Panc1 (cell line): ENCODE measurements at places on chromosomes 13 and 19. TPM values are rescaled to one million over a fixed set of nuclear protein-coding genes. Genes with fewer than 3 reads are reported as not detected.

- DNase-seq: no peak
These were observed 31.5 kb downstream of the RBM26 start for GRCh38 chr13:79374578-79374977.

DNA sequence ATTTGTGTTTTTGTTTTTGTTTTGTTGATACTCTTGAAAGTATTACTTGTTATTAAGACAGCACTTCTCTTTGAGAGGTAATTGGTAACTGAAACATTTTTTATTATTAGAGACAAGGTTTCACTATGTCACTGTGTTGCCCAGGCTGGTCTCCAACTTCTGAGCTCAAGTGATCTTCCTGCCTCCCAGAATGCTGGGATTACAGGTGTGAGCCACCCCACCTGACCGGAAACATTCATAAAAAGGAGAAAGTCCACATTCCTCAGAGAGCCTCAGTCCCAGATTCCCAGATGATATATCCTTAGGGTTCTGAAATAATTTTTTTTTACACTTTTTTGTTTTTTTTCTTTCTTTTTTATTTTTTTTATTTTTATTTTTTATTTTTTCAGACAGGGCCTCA lies 2.7 kb downstream of the CARM1 start:
- no peak for DNase-seq

DNA sequence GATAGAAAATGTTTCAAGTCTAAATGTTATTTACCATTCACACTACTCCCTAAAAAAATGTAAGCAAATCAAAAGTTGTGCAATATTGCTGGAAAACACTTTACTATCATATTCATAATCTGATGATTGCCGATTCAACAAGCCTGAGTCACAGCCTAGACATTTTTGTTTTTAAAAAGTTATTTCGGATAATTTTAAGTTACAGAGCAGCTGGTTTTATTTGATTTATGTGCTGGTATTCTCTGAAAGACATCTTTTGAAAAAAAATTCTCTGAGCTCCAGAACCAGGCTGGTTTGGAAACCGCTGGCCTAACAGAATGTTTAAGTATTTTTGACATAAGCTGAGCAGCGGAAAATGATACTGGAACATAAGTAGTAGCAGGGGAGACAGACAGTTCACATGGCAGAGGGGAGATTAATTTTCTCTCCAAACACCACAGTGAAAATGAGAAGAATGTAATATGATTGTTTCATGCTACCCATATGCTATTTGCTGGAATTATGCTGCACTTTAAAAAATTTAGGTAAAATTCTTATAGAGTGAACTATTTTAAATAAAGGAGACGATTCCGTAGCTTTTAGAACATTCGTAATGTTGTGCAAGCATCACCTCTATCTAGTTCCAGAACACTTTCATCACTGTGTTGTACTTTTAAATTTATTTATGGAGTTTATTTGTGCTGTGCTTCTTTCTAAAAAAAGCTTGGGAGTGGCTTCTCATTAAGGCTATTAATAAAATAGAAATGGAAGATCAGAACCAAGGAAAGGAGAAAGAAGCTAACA lies 36.1 kb downstream of the TBC1D4 start:
- no peak for DNase-seq

- no peak for DNase-seq
These were observed 17.8 kb downstream of the SULT2B1 start for GRCh38 chr19:48569814-48570213.

DNA sequence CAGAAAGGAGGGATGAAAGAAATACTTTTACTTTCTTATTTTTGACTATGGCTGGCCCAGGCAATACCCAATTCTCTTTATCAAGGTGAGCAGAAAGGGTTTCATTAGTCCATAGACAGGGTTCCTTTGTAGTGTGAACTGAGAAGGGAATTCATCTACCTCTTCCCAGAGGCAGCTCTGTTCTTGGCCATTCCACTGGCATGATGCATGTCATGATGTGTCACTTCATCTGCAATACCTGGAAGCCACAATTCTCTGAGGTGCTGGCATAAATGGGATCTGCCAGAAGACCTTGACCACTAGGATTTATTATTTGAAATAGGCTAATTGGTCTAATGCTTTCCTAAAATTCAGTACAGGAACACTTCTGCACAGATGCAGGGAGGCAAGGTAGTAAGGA lies 542.8 kb downstream of the RFC3 start:
- no peak for DNase-seq

CFD gene
- 9.9 TPM for total RNA-seq

SLC10A2 gene
- total RNA-seq: not detected

ZNF534 gene
- not detected for total RNA-seq

ADPRHL1 gene
- total RNA-seq: 4.8 TPM
